ENCODE measurements at places on chromosomes 3 and 15.

DNA sequence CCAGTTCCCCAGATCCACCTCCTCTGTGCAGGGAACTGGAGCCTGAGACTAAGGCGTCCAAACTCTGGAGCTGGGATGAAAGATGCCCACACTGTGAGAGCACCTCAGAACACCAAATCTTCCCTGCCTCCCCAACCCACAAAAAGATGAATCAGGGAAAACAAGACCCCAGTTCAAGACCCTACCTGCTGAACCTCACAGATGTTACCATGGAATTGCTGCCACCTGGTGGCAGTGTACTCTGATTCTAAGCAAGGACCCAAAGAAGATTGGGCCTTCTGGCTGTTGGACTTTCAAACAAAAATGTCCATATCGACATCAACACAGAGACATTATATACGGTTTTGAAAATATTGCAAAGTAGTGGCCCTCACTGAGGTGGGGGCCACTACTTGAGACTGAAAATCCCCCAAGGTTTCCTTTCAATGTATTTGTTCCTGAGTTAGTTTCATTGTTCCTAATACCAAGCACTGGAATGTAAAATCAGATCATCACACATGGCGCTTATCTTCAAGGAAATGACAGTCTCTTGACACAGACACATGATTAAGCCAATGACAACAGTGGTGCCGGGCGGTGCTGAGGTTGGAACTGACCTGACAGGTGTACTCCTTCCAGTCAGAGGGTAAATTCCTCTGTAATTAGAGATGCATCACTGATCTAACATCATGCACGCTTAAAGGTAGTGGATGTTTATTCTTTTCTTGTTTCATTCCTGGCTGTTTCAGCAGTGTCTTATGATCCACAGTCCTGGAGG is 67.6 kb downstream of the SLC6A11 start:
- DNase-seq = no peak

- no peak for DNase-seq
Measured at GRCh38 chr15:60682115-60682514, 203.2 kb upstream of the ICE2 start.

DNA sequence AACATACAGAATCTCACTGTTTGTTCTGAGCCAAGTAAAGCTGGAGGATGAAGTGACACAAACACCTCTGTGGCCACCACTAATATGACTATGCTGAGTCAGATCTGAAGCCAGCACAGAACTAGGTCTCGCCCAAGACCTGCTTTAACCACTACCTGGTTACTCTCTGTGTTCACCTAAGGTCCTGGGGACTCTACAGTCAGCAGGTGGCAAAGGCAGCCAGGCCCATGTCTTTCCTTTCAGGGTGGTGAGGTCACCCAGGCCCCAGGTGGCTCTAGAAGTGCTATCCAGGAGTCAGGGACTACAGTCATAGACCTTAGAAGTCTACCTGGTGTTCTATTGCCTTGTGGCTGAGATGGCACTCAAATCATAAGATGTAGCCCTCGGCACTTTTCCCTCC is 287.9 kb upstream of the ARRDC4 start:
- DNase-seq = no peak

DNA sequence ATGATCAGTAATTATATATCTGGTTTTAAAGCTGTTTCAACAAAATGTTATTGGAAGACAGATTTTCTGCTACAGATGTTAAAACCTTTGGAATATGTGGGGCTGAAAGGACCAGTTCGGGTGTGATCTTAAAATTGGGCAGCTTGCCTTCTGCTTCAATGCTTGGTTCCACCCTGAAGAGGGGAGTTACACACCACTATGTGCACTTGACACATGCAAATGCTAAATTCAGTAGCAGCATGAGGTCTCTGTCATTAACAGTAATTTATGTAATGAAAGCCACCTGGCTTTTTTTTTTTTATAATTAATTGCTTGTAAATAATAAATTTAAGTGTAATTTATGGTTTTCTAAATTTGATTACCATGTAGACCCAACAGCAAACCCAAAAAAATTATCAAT is 24.6 kb downstream of the CDIN1 start:
- DNase-seq = no peak

DNA sequence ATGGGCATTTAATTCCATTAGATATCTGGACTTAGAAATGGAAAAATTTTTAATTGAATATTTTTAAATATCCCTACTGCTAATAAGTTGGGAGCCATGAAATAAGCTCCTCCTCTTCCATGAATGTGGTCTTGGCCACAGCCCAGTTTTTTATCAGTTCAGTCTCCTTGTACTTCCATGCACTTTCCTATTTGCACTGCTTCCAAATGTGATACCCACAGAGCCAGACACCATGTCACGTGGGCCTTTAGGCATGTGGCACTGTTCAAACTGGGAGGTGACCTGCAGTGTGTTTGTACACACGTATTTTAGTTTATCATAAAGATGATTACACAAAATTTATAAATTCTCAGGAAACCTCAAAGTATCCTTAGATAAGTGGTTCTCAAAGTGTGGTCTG is 80.1 kb upstream of the DGKG start:
- no peak for DNase-seq

DNA sequence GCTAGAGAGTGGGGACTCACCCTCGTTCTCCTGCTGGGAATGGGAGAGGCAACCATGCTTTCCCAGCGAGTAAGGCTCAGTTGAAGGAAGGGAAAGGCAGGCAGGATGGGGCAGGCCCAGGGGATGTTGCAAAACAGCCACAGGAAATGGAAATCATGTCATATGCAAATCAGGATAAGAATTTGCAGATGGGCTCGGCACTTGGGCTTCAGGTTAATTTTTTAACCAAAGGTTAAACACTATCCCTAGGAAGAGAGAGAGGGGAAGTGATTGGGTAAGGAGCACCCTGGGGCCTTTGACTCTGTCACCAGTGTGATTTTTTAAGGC is 14.6 kb upstream of the PLA2G4E start:
- DNase-seq = no peak

- no peak for DNase-seq
Measured at GRCh38 chr15:91911844-91912243, 58.3 kb downstream of the SLCO3A1 start.

GRCh38 chr15:52098323-52098722 is 14.3 kb downstream of the BCL2L10 start:
- no peak for DNase-seq

DNA sequence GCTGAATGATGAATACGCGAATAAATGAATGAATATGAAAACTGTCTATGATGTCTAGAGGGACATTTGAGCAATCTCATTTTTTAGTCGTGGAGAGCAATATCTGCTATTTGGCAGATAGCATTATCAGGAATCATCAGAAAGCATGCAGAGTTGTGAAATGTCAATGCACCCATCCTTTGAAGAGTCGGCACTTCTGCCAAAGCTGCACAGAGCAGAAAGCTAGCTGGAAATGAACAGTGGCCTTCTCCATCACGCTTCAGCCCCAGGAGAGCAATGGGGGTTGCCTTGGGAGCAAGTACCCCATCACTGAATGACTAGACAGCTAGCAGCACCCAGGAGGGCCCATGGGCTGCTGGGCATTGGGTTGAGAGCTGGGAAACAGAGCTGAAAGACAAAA is 69.1 kb upstream of the PROK2 start:
- no peak for DNase-seq

DNA sequence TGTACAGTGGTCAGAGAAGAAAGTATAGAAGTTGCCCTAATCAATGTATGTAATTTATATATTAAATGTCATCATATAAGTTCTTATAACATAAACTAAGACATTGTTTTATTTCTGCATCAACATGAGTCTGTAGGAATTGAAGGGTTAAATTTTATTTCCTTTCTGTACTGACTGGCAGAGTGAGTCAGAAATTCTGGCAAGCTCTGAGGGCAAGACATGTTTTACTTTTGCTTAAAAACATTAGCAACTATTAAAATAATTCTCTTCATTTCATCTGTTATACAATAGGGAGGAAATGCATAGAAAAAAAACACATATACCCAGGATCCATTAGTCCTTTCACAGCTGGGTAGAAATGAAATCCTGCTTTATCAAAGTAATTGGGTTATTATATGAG is 171.4 kb upstream of the ALCAM start:
- DNase-seq = no peak

GRCh38 chr3:176755552-176755951 is 441.7 kb downstream of the TBL1XR1 start:
- DNase-seq = no peak

DNA sequence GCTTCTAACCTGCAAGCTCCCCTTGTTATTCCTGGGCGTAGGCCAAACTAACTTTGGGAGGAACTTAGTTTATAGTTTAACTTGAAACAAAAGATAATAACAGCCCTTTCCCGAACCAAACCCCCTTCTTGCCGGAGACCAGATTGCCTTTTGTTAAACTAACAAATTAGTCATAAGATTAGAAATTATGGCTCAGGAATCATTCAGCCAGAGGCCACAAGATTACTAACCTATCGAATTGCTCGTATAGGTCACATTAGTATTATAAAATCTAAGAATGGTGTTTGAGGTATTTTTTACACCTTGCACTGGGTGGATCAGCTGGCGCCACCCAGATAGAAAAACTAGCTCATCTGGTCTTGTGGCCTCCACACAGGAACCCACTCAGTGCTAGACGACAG is 65.3 kb upstream of the RAP2B start:
- no peak for DNase-seq

DNA sequence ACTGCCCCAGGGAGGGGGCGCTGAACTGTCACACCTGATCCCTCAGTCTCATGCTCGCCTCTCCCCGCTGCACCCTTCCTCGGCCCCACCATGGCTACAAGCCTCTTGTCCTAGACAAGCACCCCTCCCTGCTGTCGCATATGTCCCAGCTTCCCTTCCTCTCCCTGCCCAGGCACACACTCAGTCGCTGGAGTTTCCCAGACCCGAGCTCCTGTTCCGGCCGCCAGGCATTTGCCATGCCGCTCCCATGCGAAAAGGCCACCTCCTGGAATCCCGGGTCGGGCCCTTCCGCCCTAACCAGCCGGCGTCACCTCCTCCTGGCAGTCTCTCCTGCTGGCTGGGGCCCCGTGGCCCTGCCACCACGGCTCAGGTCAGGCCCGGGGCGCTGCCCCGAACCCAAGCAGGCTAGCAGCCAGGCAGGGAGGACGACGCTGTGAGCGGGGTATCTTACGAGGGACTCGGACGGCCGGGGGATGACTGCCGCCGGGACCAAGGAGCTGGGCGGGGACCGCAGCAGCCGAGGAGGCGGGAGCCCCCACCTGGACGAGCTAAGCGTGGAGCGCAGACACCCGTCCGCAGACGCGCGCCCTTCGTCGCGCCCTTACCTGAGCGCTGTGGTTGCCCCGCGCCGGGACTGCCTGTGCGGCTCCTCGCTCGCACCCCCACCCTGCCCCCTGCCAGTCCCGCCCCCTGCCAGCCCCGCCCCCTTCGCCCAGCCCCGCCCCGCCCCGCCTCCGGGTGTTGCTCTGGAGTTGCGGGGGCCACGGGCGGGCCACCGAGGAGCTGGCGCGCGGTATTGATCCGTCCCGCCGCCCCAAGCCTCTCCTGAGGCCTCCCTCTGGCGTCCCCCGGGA is at the start of gene ALS2CL:
Gene ALS2CL (minus strand): TSS at position 642 of the 854 bp plus-strand sequence. CDS start 4,239 bp downstream, outside the sequence.
- peak; percentile 56 for DNase-seq

DNA sequence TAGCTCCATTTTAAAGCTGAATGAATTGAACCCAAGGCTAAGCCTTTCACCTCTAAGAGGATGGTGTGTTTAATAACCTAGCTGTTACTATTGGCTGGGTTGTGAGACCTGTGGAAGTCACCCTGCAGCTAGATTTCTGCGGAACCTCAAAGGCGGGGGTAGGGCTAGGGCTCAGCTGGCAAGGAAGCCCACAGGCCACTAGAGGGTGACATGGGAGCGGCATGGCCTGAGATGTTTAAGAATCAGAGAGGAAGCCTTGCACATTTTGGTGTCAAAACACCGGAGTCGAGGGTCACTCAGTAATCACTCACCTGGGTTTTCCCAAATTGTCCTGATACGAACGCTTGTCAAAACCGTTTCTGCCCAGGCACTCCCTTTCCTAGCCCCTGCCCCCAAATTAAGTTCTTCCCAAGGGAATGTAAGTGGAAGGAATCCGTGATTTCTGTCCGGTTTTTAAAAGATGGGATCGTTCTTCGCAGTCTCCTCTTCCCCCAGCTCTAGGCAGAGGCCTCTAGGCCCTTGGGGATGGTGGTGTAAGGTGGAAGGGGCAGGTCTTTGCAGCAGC is 3.8 kb upstream of the ACAD9 start:
- DNase-seq = peak; percentile 38

- DNase-seq = no peak
Measured at GRCh38 chr3:169699536-169700050, 36.1 kb upstream of the MECOM start.

- DNase-seq = no peak
Measured at GRCh38 chr15:88744548-88745020, 58.7 kb upstream of the ACAN start.

GRCh38 chr15:98528046-98528725 is 120.2 kb upstream of the IGF1R start:
- no peak for DNase-seq

GRCh38 chr3:48268936-48269561 is 28.1 kb downstream of the ZNF589 start:
- no peak for DNase-seq

- no peak for DNase-seq
Measured at GRCh38 chr3:160296591-160296990, 71.4 kb downstream of the C3orf80 start.

DNA sequence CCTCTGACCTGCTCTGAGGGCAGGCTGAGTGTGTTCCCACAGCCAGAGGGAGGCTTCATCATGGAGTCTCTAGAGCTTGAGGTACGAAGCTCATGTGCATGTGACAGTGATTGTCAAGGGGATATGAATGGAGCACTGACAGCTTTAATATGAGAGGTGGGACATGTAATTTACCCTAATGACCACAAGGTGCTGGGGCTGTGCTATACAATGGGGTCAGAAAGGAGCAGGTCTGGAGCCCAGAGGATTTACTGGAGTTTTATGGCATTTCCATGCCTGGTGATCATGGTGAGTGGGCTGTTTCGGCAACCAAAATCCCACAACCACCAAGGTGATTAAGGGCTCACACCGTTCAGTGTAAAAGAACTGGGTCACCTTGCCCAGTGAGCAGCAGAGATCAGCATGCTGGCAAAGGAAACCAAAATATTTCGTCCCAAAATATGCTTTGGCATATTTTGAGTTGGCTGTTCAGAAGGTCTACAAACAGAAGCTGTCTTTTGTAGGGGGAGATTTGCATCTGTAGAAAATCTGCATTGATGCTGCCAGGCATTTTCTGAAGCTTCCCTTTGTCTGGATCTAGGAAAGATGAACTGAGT is 40.1 kb upstream of the RASGRF1 start:
- no peak for DNase-seq

Data from D721Med (cell line).